ENCODE measurements at places on chromosomes 12 and 14.

DNA sequence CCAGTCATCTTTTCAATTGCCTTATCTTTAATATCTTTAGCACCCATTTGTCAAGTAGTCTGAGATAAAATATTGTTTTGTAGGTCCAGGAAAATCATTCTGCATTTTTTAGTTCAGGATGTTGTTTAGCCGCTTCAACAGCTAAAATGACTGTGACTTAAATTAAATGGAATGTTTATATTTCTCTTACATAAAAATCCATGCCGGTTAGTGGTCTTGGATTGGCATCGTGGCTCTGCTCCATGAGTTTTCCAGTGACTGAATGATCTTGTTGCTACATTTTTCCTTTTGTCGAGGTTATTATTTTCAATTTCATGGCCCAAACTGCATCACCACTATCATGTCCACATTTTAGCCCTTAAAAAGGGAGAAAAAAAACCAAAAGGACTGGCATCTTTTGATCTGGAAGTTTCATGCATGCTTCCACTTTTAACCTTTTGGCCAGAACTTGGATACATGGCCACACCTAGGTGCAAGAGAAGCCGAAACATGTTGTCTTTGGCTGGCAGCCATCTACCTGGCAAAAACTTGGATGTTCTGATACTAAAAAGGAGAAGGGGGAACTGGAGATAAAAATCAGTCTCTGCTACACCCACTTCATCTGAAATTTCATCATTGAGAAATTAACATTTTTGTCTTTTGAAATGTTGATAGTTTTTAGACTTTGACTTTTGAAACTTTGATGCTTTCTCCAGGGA, 142.4 kb downstream of the OTOGL start:
- DNase-seq, result no peak

DNA sequence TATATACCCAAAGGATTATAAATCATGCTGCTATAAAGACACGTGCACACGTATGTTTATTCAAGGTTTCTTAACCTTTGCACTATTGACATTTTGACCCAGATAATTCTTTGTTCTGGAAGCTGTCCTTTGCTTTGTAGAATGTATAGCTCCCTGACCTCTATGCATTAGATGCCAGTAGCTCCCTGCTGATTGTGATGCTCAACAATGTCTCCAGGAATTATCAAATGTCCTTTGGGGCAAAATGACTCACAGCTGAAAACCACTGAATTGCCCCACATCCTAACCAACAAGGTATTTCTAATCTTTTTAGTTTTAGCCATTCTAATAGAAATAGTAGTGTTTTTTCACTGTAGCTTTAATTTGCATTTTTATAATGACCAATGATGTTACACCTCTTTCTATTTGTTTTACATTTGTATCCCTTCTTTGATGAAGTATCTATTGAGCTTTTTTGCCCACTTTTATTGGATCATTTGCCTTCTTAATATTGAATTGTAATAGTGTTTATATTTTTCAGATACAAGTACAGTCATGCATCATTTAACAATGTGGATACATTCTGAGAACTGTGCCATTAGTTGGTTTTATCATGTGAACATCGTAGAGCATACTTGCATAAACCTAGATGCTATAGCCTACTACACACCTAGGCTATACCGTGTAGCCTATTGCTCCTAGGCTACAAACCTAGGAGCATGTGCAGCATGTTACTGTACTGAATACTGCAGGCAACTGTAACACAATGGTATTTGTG, 10.4 kb upstream of the NOPCHAP1 start:
- DNase-seq, result no peak

GRCh38 chr14:76919431-76920330, 93.5 kb downstream of the LRRC74A start:
- DNase-seq, result no peak

- no peak for DNase-seq
Observed at GRCh38 chr12:67589078-67589477, 59.5 kb upstream of the DYRK2 start.

DNA sequence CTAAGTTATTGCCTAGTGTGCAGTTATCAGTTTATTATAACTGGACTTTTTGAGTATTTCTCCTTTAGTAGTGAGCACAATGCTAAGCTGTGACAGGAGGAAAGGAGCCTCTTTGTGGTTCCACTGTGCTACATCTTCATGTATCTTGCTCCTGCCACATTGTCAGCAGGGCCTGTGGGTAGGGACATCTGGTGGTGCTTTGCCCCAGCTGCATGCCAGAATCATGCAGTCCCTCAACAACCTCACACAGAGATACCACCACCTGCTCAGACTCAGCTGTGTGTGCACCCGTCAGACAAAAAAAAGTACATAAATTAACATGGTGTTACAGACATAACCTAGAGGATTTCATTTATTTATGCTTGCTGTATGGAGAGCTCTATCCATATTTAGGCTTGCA, 51.1 kb downstream of the MIS18BP1 start:
- DNase-seq, result no peak

DNA sequence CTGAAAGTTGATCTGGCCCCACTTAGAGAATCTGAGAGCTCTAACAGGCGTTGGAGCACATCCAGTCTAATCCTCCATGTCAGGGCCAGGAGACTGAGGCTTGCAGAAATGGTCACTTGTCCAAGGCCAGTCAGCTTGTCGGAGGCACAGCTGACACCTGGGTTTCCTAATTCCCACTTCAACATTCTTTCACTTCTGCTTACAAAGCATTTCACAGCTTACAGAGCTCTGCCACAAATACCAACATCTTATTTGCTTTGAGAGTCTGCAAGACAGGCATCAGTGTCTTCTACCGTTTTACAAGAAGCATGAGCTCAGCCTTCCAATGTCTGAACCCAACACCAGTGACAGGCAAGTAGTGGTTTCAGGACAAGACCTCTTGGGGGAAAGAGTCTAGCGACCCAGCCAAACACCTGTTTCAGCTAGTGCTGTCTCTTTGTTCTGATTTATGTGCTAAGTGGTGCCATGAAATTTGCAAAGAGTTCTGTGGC, 31.8 kb downstream of the ISCA2 start:
- DNase-seq, result no peak

- DNase-seq, result no peak
Observed at GRCh38 chr12:70928071-70928470, 7.5 kb upstream of the PTPRR start.

- DNase-seq, result no peak
Observed at GRCh38 chr14:92039063-92039718, 668 bp downstream of the TRIP11 start.

DNA sequence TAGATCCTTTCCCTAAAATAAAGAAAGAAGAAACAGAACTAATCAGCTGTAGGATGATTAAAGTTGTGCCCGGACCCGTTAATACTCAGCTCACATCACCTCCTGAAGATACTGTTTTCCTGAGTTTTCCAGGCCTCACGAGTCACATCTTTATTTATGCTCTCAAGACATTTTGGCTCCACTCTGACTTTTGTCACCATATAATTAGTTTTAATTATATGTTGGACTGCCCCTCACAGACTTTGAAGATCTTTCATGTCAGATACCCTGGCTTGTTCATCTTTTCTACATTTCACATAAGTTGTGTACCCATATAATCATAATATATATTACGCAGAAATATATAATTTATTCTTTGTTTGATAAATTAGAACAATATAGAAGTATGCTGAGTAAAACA, 87.4 kb downstream of the HCAR2 start:
- DNase-seq, result no peak

DNA sequence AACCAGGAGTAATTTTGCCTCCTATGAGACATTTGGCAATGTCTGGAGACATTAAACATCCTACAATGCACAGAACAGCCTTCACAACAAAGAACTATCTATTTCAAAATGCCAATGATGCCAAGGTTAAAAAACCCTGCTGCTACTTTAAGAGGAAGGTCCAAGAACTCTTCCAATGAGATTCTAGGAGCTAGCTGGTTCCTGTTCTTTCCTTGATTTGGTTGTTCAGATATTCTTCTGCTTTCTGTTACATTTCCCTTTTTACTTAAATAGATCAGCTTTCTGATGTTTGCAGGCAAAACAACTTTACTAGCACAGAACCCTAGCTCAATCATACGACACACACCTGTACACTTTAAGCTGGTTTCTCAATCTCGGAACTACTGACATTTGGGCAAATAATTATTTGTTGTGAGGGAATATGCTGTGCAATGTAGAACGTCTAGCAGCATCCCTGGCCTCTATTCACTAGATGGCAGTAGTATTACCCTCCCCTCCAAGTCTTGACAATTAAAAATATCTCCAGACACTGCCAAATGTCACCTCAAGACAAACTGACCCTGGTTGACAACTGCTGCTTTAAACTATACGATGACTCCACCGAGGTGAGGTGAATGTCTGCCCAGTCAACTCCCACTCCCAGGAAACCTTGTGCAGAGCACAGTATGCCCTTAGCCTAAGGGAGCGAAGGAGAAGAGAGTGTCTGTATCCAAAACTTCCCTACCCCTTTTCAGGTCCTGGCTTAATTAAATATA, 4.4 kb downstream of the BLTP3B start:
- DNase-seq, result no peak

- no peak for DNase-seq
Observed at GRCh38 chr14:105982664-105983063, 456.3 kb downstream of the TMEM121 start.

DNA sequence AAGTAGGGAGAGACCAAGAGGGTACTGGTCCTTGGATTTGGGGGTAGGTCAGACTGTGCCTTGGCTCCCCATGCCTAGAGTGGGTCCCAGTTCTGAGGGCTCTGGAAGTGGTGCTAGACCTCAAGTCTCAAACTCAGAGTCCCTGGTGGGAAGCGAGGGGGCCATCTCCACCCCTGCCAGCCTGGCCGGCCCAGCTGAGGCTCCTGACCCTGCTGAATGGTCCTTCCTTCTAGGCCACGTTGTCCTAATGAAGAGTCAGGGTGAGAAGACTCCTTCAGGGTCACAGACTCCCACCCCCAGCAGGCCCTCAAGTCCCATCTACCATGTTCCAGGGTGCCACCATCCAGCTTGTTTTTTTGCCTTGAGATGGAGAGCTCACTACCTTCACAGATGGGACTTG, 12.9 kb downstream of the SERPINA6 start:
- DNase-seq, result no peak

- DNase-seq, result no peak
Observed at GRCh38 chr12:114403011-114403689, 2.8 kb downstream of the TBX5 start.

DNA sequence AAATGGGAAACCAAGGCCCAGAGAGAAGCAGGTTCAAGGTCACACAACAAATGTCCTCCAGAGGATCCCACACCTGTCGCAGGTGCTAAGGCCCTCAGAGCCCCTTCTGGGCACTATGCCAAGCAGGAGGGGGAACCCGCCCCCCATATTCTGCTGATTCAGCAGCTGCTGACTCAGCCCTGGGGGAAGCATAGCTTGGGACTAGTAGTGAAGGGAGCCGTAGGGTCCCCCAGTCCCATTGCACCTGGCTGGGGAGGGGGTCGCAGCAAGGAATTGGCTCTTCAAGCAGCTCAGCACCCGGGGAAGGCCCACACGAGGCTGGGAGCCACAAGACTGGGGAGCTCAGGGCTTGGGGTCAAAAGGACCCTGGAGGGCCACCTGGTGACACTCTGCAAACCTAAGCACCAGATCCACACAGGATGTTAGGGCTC, 1.0 kb downstream of the RASAL1 start:
- no peak for DNase-seq

GRCh38 chr12:96326628-96327227, 73.5 kb downstream of the CDK17 start:
- DNase-seq, result no peak

GRCh38 chr14:47179906-47180305, 495.5 kb downstream of the MDGA2 start:
- no peak for DNase-seq

DNA sequence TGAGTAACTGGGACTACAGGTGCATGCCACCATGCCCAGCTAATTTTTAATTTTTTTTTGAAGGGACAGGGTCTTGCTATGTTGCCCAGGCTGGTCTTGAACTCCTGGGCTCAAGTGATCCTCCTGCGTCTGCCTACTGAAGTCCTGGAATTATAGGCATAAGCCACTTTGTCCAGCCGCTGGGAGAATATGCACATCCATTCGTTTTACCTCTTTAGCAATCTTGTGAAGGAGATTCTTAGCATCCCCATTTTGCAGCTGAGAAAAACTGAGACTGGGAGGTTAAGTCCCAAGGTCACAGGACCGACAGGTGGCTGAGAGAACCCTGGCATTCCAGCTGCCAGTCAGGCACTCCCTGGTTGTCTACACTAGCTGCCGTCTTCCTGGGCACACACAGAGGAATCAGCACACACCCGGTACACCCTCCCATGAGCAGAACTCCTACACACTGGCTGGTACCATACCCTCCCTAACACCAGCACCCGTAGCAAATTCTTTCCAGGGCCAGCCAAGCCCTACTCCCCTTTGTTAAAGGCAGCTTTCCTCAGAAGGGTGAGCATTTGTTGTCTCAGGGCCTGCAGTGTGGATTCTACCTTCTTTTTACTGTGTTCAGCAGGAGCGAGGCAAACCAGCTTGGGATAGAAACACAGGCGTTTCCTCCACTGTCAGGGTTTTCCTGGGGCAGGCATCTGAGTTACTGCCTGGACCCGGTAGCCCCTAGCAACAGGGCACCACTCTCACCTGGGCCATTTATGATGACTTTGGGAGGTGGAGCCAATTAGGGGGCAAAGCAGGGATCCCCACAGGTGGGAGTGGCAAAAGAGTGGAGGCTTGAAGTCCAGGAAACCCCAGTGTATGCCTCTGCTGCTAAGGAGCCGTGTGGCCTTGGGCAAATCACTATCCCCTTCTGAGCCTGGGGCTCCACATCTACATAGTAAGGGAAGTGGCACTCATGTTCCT, 70.2 kb downstream of the IRF2BPL start:
- DNase-seq, result no peak

DNA sequence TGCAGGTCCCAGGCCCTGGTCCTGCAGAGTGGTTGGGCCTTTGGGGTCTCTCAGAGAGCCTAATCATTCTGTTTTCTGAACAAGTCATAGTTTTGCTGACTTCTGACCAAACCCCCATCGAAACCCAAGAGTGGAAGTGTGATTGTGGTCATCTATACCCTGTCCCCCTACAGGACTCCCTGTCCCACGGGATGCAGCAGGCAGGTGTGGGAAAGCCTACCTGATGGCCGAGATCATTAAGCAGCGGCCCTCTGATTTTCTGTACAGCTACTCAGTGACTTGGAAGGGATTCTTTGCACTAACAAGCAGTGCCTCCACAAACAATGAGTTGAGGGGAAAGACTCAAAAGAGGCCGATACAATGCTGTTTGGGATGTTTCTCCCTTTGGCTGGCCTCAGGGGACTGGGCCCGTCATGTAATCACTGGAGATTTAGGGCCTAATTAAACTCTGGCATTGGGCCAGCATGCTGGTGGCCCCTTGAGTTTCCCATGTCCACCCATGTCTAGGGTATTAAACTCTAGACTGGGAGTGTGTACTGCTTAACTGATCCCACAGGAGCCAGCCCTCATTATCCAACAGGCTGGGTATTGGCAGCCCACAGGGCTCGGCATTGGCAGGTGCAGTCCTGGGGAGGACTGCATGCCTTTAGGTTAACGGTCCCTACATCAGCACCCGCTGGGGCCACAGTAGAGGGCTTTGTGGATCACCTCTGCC, 192.8 kb downstream of the ZFP36L1 start:
- no peak for DNase-seq

- no peak for DNase-seq
Observed at GRCh38 chr14:93269341-93270068, 62.4 kb downstream of the UBR7 start.

Measured in activated T-helper 1 cell treated with Interleukin-2 at 50 U/mL for 16 hours (primary cell).